ENCODE measurements at places on chromosomes 16 and 17.
A peak's percentile ranks its signal among the peaks of the same experiment; 100 is the strongest.

DNA sequence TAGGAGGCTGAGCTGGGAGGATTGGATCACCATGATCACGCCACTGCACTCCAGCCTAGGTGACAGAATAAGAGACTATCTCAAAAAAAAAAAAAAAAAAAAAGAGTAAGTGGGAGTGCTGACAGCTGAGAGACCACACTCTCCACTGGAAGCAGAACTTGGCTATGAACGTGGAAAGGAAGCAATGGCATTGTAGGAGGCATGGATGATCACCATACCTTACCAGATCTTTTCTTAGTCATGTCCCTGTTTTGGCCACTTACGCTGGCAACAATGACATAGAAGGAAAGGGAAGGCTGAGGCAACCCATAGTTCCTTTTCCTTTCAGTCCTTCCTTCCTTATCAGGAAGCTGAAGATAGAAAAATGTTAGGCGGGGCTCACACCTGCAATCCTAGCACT, 3.7 kb upstream of the ATP1B2 start:
- DNase-seq: no peak

GRCh38 chr16:60107437-60107836, 1373.3 kb upstream of the GOT2 start:
- DNase-seq: no peak

DNA sequence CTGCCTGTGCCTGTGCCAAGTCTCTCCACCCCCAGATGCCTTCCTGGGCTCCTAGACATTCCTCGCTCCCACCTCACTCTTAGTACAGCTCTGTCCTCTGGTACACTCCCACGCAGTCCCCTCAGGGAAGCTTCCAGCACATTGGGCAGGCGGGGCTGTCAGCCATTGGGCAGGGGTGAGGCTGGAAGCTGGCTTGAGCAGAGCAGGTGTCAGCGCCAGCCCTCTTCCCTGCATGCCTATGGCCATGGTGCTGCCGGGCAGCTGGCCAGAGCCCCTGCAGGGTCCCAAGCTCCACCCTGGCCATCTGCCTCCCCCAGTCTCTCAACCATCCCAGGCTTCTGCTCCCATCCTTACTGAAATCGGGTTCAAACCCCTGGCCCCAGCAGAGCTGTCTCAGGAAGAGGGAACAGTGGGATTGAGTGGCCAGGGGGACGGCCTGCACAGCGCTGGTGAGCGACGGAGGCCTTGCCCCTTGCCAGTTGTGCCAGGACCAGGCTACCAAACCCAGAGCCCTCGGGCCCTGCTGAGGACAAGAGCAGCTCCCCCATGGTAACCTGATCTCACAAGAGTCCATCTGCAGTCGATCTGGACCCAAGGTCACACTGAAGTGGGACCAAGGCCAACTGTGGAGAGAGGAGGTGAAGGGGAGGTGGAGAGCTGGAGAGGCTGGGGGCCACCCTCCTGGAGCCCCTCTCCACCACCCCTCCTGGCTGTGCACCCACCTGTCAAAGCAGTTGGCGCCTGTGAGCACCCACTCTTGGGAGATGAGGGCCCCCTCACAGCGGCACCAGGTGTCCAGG, 2.4 kb upstream of the B9D1 start:
- DNase-seq: no peak

DNA sequence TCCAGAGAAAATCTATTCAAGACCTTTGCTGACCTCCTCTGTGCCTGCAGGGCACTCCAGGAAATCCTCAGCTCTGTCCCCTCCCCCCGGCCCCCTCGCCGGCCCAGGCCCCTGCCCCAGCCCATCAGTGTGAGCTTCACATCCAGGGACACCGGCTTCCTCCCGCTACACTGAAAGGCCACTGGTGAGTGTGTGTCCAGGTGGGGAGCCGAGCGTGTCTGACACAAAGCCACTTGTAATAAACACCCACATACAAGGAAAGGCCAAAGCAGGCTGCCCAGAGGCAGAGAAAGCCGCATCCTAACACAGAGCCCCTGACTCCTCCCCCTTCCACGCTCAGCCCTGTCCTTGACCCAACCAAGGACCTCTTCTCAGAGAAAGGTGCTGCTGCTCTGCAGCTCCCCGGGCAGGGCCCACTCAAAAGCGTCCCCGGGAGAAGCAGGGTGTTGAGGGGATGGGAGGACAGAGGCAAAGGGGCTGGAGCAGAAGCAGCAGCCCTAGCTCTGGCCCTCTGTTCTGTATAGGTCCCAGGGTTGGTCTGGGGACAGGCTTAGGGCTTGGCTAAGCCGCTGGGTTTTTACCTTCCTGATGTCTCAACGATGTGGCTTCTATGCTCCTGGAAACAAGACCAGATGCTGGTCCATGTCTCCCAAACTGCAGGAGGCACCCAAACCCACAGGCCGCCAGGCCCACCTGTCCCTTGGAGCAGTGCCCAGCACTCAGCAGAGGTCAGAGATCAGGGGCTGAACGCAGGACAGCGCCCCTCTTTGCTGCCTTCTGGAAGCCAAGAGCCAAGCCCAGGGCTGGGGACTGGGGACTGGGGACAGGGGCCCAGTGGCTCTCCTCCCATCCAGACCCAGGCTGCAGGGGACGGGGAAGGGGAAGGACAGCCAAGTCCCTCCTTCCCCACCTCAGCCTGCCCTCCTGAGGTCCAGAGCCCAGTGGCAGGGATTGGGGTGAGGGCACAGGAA, 15.3 kb downstream of the MNT start:
- DNase-seq: no peak

GRCh38 chr17:15249487-15249886, 15.6 kb downstream of the PMP22 start:
- DNase-seq: no peak

DNA sequence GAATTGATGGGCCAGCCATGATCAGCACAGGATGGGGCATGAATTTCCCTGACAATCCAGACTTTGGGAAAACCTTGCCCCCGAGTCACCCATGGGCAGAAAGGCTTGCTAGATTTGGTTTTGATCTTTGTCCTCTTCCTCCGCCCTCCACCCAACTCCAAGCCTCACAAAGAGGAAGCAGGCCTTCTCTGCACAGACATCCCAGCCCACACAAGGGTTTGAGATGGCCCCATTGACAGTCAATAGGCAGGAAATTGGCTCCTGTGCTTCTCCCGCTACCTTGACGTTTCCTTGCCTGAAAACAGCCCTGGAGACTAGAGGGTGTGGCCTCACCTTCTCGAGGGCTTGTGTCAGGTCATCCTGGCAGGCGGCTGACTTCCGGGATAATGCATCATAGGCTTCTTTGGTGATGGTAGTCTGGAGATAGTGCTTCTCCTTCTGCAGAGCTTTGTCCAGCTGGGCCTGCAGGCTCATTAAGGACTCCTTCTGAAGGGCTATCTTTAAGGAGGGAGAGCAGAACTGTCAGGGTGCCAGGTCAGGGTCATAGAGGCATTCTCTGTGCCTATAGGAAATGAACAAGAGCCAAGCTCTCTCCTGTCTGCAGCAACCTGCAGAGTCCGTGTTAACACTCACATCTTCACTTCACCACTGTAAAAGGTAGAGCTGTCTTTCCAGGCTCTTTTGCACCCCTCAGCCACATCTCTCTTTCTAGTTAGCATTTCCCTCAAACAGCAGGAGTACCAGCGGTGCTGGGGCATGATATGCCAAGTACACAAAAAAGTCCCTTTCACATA, 32.2 kb downstream of the DHX38 start:
- DNase-seq: no peak

GRCh38 chr17:42329025-42329976, 41.0 kb downstream of the STAT5A start:
- DNase-seq: no peak

- DNase-seq: no peak
Observed at GRCh38 chr16:1749152-1750117, 21.9 kb downstream of the NME3 start.

GRCh38 chr17:44210342-44211192, 8.9 kb downstream of the UBTF start:
- peak; percentile 93 for DNase-seq

- DNase-seq: no peak
Observed at GRCh38 chr16:7888411-7888810, 555.8 kb downstream of the RBFOX1 start.

DNA sequence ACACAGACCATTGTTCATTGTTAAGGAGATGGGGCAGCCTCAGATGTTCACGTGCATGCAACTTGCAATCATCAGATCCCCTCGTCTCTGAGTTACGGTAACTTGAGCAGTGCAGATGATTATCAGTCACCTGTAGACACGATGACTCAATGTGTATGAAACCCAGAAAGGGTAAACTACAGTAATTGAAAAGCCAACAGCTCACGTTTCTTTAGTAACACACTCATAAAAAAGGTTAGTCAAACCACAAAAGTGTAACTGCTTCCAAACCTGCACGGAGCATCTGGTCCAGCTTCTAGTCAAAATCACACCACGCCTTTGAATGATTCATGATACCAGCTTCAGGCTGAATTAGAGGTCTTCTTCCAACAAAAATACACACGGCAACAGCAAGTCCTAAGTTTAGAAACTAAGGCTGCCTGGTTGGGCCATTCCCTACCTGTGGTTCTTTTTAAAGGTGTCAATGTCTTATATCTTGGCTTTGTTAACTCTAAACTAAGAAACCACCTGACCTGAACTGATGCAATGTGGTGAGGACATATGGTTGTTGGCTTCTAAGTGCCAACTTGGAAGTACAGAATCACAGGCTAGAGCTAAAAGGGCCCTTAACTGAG, 32.3 kb downstream of the GRB7 start:
- no peak for DNase-seq

GRCh38 chr17:55830699-55831471, 80.0 kb downstream of the PCTP start:
- DNase-seq: no peak

- no peak for DNase-seq
Observed at GRCh38 chr17:74623693-74624093, at the start of gene CD300E. Gene CD300E (minus strand): TSS chr17:74623738. CDS start chr17:74623621, 117 bp downstream.

- no peak for DNase-seq
Observed at GRCh38 chr17:60514053-60514452, 12.0 kb downstream of the APPBP2 start.

- DNase-seq: no peak
Observed at GRCh38 chr16:67486805-67487204, 3.5 kb upstream of the AGRP start.

DNA sequence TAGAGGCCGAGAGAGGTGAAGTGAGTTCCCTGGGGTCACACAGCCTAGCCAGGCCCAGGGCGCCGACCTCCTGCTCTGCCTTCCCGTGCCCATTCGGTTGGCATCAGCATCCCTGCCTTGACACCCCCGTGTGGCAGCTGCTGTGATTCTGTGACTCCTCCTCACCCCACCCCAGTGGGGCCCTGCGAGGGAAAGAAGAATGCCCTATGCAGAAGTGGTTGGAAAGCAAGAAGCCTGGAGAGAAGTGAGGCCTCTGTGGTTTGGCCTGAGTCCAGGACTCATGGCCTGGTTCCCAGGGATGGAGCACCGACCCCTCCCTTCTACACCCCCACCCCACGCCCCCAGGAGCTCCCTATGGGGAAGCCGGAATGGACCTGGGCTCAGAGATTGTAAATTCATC, 296.2 kb downstream of the SEC14L1 start:
- DNase-seq: peak; percentile 30

- DNase-seq: no peak
Observed at GRCh38 chr16:57680842-57681375, 12.8 kb downstream of the ADGRG3 start.

DNA sequence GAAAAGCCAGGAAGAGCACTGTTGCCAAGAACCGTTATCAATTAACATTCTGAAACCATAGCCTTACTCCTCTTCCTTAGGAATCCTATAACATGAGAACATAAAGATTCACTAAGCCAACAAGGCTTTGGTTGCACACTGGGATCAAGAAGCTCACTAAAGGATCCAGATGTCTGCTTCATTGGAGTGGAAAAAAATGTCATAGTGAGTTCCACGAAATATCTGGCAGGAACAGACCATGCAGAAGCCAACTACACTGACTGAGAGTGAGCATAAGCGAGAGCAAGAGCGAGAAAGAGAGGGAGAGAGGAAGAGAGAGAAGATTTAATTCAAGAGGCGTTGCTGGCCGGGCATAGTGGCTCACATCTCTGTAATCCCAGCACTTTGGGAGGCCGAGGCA, 13.4 kb upstream of the MEIOC start:
- DNase-seq: no peak

- no peak for DNase-seq
Observed at GRCh38 chr16:85637808-85638647, 24.9 kb downstream of the GSE1 start.

- no peak for DNase-seq
Observed at GRCh38 chr17:9212376-9213302, 191.3 kb downstream of the NTN1 start.

DNA sequence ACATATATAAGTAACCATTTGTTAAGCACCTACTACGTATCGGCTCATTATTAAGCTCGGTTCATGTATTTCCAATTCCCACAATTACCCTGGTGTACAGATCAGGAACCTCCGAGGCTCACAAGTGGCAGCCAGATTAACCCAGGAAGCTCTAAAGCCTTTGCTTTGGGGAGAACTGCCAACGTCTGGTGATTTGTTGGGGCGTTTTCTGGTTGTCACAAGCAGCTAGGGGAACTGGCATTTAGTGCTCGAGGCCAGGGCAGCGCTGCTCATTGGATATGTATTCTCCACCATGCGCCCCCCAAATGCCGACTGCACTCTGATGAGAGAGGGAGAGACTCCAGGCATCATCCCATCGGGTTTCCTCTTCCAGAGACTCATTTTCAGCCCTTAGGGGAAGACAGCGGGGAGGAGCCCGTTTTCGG, 541 bp downstream of the ZNF18 start:
- peak; percentile 53 for DNase-seq

DNA sequence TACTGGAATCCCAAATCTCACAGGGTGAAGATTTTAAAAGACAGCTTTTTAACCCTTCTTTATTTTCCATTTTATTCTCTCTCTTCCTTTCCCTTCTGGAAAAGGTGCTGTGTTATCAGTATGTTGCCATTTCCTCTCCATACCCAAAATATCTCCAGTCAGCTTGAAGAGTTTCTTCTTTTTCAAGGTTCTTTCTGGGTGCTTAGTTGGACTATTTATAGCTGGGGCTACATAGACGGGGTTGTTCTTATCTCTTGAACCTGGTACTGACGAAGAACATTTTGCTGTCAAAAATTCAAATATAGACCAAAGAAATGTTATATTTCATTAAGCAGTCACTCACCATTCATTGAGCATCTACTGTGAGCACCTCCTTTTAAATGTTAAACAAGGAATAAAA, 48.6 kb downstream of the IST1 start:
- DNase-seq: no peak

DNA sequence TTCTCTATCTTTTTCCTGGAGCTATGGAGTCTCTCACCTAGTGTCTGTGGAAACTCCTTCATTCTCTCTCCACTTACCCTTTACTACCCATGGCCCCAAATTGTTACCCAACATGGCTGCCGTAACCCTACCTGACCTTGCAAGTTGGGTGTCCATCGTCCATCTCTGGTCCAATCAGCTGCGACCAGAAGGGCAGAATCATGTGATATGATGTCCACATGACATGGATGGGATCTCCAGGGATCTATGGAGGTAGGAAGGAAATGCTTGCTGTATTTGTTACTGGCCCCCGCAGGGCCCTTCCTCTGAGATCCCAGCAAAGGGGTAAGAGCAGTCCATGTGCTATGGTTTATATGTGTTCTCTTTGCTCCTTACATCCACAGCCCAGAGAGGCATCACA, 8.0 kb upstream of the DRC7 start:
- DNase-seq: no peak
